ENCODE measurements at places on chromosomes 4 and X.
A peak's percentile ranks its signal among the peaks of the same experiment; 100 is the strongest.

GRCh38 chr4:150501983-150502382 lies 80.0 kb upstream of the MAB21L2 start:
- peak; percentile 3 for DNase-seq

DNA sequence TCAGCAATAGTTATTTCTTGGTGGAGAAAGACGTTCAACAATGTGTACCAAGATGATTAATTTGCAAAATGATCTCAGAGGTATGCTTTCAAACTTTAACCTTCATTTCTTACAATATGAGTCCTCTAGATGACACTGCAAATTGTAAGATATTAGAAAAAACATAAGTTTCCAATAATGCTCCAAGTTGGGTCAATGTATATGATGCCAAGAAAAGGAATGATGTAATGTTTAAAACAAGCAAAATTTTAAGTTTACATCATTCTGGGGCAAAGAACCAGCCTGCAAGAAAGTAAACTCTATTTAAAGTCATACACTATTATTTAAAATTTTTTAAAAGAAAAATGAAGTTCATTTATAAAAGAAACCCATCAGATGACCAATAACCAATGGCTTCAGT lies 56.1 kb downstream of the PRSS12 start:
- DNase-seq, result no peak

- peak; percentile 68 for DNase-seq
Measured at GRCh38 chr4:158667651-158668198, 4.0 kb downstream of the C4orf46 start.

DNA sequence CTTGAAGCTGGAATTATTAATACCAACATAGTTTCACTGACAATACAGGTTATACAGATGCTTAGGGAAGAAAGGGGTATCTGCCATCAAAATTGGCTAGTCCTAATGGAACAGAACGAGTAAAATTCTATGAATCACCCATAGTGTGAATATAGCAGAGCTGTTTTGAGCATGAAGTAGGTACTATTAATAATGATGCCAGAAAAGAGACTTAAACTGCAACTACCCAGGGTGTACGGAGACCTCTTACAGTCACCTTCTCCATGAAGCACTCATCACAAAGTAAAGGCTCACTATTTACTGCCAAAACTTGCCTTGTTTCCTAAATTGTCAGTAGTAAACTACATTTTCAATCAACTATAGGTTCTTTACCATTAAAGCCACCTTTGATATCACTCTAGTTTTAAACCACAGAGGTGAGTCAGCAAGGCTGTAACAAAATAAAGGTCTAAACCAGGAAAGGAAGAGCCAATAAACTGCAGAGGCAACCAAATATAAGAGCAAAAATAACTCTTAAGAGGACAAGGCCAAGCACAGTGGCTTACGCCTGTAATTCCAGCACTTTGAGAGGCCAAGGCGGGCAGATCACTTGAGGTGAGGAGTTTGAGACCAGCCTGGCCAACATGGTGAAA lies 114.4 kb downstream of the FRYL start:
- DNase-seq, result no peak

DNA sequence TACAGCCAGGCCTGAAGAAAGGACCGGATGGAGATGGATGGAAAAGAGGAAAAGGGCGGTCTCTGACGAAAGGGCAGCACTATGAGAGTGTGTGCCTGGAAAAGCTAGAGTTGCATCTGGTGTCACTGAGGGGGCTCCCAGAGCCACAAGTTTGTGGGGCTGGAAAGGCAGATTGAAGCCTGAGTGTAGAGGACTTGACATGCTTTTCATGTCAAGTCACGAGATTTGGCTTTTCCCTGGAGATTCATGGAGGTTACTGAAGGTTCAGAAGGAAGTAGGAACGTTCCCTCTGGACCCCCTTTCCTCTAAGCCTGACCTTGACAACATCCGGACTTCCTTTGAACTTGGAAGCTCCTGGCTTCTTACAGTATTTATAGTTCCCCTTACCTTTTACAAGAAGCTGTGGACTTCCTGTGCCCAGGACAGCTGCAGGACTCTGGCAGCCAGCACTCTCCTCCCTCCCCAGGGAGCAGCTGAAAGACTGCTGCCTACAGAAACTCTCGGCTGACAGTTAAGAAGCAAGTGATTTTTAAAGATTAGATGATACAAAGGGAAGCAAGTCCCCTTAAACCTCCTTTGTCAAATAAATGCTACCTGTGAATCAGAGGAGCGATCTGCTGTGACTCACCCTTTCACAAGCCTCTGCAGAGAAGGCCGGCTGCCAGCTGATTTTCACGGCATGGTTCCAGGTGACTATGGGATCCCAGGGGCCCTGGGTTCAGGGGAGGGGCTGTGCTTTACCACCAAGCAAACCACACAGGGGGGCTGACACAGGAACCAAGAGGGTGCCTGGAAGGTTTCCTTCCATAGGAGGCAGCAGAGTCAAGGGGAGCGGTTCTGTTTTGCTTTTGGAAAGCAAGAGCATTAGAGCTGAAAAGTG lies 72.9 kb upstream of the STIM2 start:
- DNase-seq, result no peak

GRCh38 chrX:7120878-7121219 lies 26.7 kb upstream of the STS start:
- no peak for DNase-seq

DNA sequence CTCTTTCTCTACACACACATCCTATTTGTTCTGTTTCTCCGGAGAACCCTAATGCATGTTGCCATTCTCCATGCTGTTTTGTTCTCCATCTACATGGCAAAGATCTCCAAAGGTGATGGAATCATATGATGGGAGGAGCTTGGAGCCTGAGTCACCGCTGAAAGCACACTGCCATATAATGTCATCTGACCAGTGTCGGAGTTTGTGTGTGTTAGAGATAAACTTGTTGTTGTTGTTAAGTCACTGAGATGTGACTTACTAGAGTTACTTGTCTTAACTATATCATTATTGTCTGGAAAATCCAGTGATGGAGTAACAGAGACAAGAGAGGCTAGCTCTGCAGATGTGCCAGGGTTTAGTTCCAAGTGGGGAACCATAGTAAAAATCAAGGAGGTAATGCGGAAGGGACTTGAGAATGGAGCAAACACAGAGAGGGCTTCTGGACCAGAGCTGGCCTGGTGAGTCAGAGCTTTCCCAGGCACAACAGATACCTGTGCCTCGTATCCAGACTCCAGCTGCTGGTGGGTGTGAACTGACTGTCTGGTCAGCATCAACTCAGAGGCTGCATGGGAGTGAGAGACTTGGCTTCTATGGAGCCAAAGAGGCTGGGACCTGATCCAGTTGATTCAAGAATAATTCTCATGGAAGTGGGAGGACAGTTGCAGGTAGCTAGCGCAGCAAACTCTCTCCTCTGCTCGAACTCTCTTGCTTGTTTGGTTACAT lies 30.6 kb upstream of the CCKAR start:
- DNase-seq, result no peak

DNA sequence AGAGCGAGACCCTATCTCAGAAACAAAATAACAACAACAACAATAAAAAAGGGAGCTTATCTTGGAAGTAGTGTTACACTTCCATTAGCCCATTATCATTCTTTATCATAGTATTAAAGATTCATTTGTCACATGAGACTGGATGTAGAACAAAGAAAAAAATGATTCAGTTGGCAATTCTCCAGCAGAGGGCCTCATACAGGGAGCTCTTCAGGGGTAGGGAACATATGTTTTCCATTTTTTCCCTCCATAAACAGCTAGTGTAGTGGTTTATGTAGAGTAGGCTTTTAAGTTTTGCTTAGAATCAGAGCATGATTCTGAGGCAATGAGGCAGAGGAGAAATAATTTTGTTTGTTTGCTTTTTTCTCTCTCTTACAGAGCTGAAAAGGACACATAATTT lies 5.8 kb downstream of the CPE start:
- DNase-seq, result no peak

GRCh38 chrX:118143578-118143977 lies 27.0 kb upstream of the KLHL13 start:
- no peak for DNase-seq

All from AG08396 (cell line).